ENCODE measurements at places on chromosomes 7 and 10.

- no peak for DNase-seq
Observed at GRCh38 chr7:23960361-23960760, 250.3 kb downstream of the STK31 start.

GRCh38 chr7:149565096-149565382, 67.4 kb upstream of the ZNF746 start:
- no peak for DNase-seq

DNA sequence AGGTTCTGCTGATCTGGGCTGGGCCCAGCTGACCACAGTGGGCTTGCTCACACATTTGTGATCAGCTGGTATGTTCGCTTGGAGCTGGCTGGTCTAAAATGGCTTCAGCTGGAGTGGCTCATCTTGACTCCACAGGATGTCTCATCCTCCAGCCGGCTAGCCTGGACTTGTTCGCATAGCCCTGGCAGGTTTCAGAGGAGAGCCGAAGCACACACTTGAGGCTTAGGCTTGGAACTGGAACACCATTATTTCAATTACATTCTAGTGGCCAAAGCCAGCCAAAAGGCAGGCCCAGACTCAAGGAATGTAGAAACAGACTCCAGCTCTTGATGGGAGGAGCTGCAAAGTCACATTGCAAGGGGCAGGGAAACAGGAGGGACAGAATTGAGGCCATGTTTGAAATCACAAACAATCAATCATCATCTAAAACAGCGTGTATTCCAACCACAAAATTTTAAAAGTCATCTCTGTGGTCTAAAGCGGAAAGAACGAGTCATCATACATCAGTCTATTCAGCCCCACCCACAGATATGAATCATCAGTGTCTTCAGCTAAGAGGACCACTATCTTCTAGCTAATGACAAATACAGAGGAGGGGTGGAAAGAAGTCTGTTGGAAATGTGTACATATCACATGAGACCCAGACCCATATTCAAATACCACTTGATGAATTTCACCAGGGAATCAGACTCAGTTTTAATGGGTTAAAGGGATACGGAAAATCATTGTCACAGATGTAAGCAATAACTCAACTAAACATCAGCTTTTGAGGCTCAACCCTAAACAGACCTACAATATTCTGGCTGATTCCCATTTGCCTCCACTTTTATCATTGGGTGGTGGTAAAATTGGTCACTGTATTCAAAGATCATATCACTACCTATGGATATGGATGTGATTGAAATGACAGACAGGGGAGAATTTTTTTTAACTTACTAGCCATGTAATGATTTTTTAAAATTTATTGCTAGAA, 139.0 kb upstream of the MKLN1 start:
- DNase-seq = no peak

DNA sequence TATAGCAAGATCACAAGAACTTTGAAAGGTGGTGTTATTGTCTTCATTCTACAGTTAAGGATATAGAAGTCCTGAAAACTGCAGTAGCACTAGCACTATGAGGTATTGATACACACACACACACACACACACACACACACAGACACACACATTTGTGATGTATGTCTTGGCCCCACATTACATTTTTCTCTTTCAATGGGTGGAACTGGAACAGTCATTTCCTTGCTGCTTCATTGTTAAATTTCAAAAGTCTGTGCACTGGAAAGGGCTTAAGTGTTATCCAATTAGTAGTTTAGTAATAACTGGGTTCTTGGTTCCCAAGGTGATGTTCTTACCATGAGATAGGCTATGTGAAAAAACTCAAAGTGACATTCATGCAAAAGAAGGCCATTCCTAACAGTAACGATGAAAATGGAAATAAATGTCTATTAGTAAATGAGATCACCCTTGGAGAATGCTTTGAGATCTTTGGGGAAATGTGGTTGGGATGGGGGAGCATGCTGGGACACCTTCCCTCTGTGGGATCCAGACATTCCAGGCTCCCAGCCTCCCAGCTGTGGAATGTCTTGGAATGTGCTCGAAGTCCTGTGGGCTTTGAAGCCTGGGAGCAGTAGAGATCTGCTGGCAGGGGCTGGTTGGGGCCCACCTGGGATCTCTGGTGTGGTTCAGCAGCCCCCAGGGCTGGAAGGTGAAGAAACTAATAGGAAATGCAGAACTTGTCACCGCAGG, 37.4 kb upstream of the CALD1 start:
- DNase-seq = no peak

DNA sequence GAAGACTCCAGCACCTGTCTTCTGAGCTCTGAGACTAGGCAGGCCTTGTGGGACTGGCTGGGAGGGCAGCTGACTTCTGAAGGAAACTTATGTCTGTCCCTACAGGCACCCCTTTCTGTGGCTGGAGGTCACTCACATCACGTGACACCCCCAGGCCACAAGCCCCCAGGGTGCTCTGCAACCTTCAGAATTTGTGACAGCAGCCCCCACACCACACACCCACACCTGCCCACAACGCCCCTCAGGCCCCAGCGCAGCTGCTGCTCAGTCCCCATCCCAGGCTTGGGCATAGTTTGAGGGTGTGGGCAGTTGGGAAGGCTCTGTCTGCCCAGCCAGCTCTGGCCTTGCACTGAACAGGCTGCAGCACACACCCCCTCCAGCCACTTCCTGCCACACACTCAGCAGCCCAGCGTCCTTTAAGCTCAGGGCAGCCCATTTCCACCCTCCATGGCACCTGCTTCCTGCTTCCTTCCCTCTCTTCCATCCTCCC, 80.0 kb upstream of the UNC5B start:
- DNase-seq = no peak

DNA sequence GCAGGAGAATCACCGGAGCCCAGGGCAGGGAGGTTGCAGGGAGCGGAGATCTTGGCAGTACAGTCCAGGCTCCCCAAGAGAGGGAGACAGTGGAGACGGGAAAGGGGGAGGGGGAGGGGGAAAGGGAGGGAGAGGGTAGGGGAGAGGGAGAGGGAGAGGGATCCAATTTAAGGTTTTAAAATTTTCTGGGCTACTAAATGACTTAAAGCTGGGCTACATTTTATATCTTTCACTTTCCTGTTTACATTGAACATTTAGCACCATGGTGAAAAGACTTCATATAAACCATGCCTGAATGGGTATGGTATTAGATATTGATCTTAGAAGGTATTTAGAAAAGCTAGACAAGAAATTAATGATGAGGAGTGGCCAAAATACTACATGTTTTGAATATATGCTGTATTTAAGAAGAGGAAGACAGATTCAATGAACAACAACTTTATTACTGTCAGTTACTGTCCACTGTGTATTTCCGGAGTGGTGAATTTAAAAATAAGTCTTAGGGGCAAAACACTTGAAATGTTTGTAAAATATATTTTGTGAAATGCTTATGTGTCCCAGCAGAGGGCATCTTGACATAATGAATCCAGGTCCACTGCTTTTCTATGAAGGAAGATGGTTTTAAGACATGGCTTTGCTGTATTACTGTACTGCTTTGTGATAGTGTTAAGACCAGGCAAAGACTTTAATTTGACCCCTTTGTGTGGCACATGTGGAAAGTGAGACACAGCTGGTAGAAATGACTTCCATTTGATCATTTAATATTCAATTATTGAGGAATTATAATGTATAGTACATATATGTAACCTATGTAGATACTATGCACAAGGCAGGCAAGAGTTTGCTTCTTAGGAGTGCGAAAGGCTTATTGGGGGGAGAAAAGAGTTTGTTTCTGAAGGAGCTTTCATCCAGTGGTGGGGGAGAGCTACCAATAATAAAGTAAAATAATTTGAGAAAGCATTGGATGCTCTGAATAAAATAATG, 52.8 kb downstream of the NRF1 start:
- DNase-seq = no peak

DNA sequence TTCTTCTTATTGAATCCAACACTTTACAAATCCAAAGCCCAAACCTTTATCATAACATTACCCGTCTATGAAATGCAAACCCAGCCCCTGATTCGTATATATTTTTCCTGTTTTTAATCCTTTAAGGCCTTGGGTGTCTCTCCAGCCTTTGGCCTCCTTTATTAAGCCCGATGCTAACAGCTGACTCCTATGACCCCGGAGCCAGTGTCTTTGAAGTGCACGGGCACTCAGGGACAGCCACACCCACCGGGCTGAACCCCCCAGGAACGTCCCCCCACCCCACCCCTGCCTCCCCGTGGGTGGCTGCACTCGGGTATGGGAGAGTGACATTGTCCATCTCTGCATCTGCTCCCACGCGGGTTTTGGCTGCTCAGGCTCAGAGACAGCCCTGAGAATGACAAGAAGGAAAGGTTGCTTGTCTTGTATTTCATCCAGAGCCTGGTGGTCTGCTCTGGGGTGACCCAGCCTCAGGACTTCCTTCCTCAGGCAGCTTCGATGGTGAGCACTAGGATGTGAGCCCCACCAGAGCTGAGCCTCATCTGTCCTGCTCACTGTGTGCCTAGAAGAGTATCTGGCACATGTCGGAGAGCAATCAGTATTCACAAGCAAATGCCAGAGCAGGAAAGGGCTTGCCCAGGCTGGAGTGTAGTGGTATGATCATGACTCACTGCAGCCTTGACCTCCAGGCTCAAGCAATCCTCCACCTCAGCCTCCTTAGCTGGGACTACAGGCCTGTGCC, 210.4 kb downstream of the SKIDA1 start:
- DNase-seq = no peak

DNA sequence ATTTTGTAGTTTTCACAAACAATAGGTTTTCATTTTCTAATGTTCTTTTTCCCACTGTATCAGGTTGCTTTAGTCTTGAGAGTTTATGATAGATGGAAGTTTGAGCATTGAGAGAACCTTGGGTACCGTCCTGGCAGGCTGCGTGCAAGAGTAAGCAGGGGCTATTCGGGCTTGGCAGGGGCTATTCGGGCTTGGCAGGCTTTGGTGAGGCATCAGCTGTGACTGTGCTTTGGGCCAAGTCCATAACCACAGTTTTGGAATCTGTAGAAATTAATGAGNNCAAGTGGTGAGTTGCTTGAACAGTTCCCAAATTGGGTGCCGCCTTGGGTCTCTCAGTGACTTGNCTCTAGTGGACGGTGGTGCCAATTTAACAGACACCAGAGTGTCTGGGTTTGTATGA, 424.6 kb downstream of the PAXIP1 start:
- DNase-seq = no peak

GRCh38 chr10:23437963-23438546, 820 bp upstream of the OTUD1 start:
- DNase-seq = no peak

DNA sequence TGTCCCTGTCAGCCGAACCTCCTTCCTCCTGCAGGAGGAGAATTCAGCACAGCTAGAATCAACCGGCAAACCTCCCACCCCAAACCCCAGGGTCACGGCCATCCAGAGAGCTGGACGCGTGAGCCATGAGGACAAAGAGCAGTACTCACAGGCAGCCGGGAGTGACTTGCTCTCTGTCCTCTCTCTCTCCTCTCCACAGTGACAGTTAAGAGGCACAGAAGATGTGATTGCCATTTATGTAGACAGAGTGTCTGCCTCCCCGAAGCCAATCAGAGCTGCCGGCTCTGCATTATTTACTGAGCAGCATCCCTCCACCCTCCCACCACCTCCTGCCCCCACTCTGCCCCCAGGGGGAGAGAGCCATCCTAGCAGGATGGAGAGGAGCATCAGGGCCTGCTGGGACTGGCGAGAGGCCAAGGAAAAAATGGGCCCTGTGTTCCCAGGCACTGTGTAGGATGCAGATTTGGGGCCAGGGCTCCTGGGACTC, 4.3 kb downstream of the DDC start:
- no peak for DNase-seq

DNA sequence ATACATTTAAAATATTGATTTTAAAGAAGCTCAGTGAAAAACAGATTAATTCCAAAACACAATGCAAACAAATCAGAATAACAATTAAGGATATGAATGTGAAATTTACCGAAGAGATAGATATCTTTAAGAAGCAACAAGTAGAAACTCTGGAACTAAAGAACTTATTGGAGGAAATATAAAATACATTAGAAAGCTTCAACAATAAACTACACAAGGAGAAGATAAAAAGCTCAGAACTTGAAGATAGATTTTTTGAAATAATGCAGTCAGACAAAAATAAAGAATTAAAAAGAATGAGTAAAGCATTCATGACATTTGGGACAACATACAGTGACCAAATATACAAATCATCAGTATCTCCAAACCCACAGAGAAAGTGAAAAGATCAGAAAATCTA, 43.2 kb downstream of the HIBADH start:
- DNase-seq = no peak

Measured in anterior cingulate cortex (tissue), 58 donors.